ENCODE measurements at places on chromosomes 4 and X. TPM values are rescaled to one million over a fixed set of nuclear protein-coding genes. Genes with fewer than 3 reads are reported as not detected.

The BEX2 gene
- 9.8 TPM for polyA plus RNA-seq

The IGFBP7 gene
- polyA plus RNA-seq, result 1,554 TPM

The ATP2B3 gene
- 0.10 TPM for polyA plus RNA-seq

The GLOD5 gene
- not detected for polyA plus RNA-seq

The ADH1A gene
- polyA plus RNA-seq, result 0.08 TPM

The OTUD6A gene
- polyA plus RNA-seq, result not detected

The KDR gene
- polyA plus RNA-seq, result 13.4 TPM

The FOXP3 gene
- 0.20 TPM for polyA plus RNA-seq

The LEF1 gene
- polyA plus RNA-seq, result 7.7 TPM

The EVC2 gene
- 7.2 TPM for polyA plus RNA-seq

DNA sequence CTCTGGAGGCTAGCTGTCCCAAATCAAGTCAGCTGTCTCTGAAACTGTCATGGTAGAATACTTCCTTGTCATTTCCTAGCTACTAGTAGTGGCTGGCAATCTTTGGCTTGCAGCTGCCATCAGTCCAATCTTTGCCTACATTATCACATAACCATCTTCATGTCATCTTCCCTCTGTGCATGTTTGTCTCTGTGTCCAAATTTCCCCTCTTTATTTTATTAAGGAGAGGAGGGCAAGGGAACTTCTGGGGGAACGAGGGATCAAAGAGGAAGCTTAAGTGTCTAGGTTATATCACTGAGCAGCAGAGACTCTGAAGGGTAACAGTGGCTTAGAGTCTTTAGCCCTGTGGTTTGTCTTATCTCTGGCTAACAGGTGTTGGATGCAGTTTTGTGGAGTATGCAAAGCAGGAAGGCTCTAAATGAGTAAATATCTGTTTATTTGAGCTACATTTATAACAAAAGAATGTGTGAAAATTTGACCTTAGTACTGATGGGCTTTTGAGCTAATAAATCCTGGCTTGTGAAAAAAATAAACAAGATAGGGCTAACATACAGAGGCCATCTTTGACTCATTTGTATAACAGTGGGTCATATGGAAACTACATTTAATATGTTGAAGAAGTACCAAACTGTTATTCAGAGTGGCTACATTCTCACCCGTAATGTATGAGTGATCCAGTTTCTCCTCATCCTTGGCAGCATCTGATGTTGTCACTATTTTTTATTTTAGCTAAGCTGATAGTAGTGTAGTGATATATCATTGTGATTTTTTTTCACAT is 49.4 kb upstream of the ENOX2 start:
- no peak for DNase-seq

- no peak for DNase-seq
Measured at GRCh38 chr4:188168726-188169373, 29.6 kb downstream of the TRIML1 start.

- DNase-seq, result no peak
Measured at GRCh38 chr4:69071286-69071685, 25.0 kb upstream of the UGT2B7 start.

GRCh38 chrX:458631-459061 is 71.9 kb upstream of the PPP2R3B start:
- DNase-seq, result no peak

GRCh38 chrX:104565791-104566680 is at the start of gene IL1RAPL2:
TSS of gene IL1RAPL2 (plus strand) at chrX:104566199.
- no peak for DNase-seq

GRCh38 chr4:169245061-169245460 is 25.7 kb downstream of the SH3RF1 start:
- DNase-seq, result no peak

DNA sequence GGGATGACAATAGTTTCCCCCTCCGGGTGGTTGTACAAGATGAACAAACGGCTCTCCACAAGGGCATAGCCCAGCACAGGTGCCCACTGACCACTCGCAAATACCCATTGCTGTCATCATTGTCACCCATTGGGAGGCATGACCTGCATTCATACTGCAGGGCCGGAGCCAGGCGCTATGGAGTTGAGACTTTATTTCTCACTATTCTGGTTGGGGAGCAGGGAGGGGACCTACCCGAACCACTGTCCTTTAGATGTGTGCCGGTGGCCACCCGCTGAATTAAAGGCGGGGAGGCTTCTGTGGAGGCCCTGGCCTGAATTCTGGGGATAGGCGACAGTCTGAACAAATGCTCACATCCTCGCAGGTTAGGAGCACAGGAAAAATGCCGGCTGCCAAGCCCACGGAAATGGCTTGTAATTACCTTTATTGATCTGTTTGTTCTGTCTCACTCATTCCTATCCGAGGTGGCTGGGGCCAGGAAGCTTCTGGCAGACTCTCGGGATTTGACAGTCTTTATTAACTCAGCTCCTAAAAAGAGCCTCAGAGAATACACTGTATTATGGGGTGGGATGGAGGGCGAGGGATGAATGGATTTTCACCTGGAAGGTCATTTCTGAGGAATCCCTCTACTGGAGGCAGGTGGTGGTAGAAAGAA is 125.1 kb upstream of the PSAPL1 start:
- no peak for DNase-seq

DNA sequence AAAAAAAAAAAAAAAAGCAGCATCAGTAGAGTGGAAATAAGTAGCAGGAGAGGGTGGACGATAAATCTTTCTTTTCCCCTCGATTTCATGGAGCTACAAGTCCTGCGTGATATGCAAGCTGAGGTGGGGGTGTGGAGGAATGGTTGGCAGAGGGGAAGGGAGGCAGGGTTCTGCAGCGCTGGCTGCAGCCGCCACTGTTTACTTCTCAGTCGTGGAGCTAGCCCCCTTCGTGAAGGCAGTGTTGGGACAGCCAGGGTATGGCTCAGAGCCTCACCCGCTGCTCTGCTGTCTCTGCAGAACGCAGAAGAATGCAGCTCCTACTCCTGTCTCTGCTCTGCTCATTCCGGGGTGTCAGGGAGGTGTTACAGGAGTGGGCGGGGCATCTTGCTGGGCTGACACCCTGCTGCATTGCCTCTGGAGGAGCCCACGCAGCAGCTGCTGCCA is 140.6 kb downstream of the GPM6A start:
- DNase-seq, result no peak

DNA sequence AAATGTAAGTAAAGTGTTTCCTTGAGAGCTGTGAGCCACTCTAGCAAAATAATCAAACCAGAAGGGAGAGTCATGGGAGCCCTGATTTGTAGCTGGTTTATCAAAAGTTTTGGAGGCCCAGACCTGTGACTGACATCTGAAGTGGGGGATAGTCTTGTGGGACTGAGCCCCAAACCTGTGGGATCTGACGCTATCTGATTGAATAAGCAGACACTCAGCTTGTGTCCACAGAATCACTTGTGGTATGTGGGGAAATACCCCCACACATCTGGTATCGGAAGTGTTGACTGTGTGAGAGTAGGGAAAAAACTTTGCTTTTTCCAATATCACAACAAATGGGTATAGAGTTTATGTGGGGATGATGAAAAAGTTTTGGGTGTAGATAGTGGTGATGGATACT is 35.4 kb downstream of the FUNDC1 start:
- no peak for DNase-seq

DNA sequence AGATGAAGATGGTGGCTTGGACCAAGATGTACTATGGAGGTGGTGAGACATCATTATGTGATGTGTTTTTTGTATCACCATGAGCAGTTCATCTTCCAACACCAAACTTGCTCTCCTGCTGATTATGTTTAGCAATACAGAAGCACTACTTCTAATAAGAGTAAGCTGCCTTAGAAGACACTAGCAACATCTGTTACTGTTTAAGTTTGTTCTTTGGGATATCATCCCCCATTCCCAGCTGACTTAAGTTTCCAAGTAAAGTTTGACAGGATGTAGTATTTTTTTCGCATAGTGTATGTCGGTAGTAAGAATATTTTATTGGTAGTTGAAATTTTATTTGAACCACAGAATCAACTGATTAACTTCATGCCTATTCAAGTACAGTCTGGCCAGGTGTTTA is 123.5 kb upstream of the BMPR1B start:
- DNase-seq, result no peak

GRCh38 chr4:110617075-110617640 is 5.7 kb downstream of the PITX2 start:
- no peak for DNase-seq

DNA sequence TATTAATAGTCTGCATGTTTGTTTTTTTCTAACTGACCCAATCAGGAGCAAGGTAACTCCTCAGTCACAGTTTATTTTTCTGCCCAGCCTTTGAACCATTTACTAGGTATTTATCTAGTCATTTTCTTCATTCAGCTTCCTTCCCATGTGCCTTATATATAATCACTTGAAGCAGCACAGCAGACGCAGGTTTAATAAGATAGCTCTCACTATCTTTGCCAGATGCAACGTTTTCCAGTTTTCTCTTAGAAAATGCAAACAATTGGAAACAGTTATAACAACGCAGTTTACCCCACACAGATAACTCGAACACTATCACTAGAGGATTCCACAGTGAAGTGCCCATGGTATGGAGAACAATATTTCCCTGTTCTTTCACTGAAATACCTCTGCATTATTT is 56.4 kb upstream of the NFKB1 start:
- DNase-seq, result no peak

DNA sequence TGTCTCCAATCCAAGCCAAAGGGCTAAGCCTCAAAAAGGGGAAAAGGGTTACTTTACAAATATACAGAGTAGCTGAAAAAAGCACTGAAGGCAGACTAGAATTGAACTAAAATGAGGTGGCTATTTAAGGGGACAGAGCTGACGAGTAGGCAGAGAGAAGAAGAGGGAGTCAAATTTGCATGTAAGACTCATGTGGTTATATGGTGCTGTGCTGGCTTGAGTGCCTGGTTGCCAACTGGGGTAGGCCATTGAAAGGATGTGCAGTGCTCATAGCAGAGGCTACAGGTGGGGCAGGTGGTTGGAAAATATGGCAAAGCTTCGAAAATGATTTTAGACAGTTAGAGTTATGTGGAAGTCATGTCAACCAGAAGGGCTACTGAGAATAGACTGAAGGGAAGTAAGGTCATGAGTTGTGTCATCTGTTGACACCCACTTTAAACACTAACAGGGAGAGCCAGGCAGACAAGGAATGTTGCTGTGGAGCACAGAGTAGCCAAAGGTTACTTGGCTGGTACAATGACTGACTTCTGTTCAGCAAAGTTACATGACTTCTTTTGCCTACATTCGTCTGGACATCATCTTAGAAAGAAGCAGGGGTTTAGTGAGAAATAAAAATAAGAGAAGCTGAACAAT is 1210.4 kb downstream of the ADGRL3 start:
- no peak for DNase-seq

DNA sequence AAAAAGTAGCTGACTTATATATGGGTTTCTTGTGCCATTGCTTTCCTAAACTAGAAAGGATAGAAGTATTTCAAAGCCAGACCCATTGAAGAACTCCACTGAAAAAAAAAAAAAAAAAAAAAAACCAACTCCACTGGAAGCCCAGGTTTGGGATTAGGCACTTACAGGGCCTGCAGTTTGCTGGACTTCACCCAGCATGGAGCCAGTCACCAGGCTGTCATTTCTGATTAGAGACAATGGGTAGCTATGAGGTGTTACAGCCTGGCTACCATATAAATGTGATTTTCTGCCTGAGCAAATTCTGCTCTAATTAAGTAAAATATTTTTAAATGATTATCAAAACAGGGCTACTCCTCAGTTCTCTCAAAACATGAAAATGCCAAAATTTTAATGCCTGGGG is 49.5 kb downstream of the HS6ST2 start:
- DNase-seq, result no peak

DNA sequence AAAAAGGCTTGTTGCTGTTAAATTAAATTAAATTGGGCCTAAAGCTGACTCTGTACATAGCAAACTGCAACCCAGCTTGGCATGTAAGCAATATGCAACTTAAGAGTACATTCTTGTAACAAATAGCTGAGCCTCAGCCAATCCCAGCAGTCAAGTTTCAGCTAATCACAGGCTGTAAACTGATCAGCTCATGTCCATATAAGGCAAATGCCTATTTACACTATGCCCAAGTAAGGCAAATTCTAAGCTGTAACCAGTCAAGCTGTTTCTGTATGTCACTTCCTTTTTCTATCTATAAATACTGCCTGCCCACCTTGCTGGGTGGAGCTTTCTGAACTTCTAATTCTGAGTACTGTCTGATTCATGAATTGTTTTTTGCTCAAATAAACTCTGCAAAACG is 429.1 kb upstream of the FTHL17 start:
- DNase-seq, result no peak
